Type B pancreatic cell (in vitro differentiated cells): ENCODE measurements at places on chromosomes 12 and 14.

- peaks cover under 1% of the 10 kb centered on the region for H3K27me3 ChIP-seq
- no peak for DNase-seq
- H3K4me3 ChIP-seq: no peak overlapping the region
These were observed 561.6 kb downstream of the RERGL start for GRCh38 chr12:17528394-17528793.

DNA sequence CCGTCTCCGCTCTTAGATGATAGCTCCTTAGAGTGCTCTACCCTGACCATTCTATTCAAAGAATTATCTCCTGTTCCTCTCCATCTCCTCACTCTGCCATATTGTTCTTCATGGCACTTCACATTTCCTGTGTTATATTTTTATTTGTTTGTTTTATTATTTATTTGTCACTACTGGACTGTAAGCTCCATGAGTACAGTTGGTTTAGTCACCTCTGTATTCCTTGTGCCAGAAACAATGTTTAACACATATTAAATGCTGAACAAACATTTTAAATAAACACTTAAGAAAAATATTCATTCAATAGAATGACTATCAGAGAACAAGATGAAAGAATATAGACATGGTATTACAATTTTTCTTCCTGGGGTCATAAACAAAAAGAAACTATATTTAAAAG, 35.6 kb downstream of the KIAA0586 start:
- no peaks in the 10 kb centered on the region for H3K4me1 ChIP-seq
- no peak for DNase-seq
- H3K4me3 ChIP-seq: no peak overlapping the region
- no peaks in the 10 kb centered on the region for H3K27me3 ChIP-seq

- no peaks in the 10 kb centered on the region for H3K36me3 ChIP-seq
- peaks cover 12% of the 10 kb centered on the region for H3K27me3 ChIP-seq
- no peak overlapping the region for H3K27ac ChIP-seq
- DNase-seq: no peak
- H3K4me3 ChIP-seq: no peak overlapping the region
These were observed 13.1 kb downstream of the TEDC1 start for GRCh38 chr14:105503935-105504692.

- no peak overlapping the region for H3K27ac ChIP-seq
- no peak overlapping the region for H3K4me3 ChIP-seq
- no peaks in the 10 kb centered on the region for H3K27me3 ChIP-seq
These were observed 421.0 kb downstream of the RPL10L start for GRCh38 chr14:46230540-46230939.

GRCh38 chr12:129552996-129553750, 350.7 kb downstream of the TMEM132D start:
- no peaks in the 10 kb centered on the region for H3K4me1 ChIP-seq
- no peaks in the 10 kb centered on the region for H3K36me3 ChIP-seq

- no peak overlapping the region for H3K27ac ChIP-seq
- H3K4me1 ChIP-seq: no peaks in the 10 kb centered on the region
- no peak for DNase-seq
- H3K4me3 ChIP-seq: no peak overlapping the region
These were observed 142.0 kb upstream of the FSCB start for GRCh38 chr14:44649061-44649460.

GRCh38 chr12:5124401-5124800, 80.7 kb downstream of the KCNA5 start:
- H3K36me3 ChIP-seq: no peaks in the 10 kb centered on the region
- H3K27ac ChIP-seq: no peak overlapping the region
- DNase-seq: no peak
- no peak overlapping the region for H3K4me3 ChIP-seq
- H3K27me3 ChIP-seq: peaks cover 22% of the 10 kb centered on the region

DNA sequence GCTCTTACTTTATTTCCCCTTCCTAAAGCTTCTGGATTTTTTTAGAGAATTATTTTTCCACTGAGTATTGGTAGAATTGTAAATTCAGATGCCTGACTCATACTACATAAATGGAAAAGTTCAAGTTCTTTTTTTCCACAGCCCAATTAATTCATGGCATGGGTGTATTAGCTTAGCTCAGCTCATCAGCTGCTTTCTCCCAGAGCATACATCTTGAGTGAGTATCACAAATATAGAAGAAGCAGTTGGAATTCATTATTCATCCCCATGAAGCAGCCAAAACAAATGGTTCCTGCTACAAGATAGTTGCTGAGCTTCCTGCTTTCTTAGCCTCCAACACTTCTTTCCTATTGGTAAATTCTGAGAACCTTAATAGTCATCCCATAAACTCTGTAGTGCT, 105.1 kb downstream of the C12orf50 start:
- peaks cover 5% of the 10 kb centered on the region for H3K4me1 ChIP-seq
- H3K27me3 ChIP-seq: peaks cover 4% of the 10 kb centered on the region
- no peak overlapping the region for H3K27ac ChIP-seq
- H3K4me3 ChIP-seq: no peak overlapping the region
- H3K36me3 ChIP-seq: no peaks in the 10 kb centered on the region
- DNase-seq: no peak

DNA sequence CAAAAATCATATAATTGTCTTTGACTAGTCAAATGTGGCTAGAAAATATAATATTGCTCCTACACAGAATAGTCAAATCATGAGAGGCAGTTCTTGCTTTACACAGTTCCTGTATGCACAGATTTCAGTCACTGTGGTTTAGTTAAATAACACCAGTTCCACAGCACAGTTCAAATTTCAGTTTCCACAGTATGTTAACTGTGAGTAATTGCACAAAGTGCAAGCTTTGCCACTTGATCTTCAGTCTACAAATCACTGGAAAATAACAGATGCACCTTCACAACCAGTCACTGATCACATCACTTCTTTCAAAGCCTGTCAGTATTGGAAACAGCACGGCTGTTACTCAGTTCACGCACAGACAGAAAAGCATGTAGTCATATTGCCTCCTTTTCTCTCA, 38.7 kb downstream of the KCNH5 start:
- H3K4me1 ChIP-seq: no peaks in the 10 kb centered on the region
- H3K4me3 ChIP-seq: no peak overlapping the region
- H3K27ac ChIP-seq: no peak overlapping the region
- no peaks in the 10 kb centered on the region for H3K27me3 ChIP-seq
- DNase-seq: no peak
- H3K36me3 ChIP-seq: no peaks in the 10 kb centered on the region

DNA sequence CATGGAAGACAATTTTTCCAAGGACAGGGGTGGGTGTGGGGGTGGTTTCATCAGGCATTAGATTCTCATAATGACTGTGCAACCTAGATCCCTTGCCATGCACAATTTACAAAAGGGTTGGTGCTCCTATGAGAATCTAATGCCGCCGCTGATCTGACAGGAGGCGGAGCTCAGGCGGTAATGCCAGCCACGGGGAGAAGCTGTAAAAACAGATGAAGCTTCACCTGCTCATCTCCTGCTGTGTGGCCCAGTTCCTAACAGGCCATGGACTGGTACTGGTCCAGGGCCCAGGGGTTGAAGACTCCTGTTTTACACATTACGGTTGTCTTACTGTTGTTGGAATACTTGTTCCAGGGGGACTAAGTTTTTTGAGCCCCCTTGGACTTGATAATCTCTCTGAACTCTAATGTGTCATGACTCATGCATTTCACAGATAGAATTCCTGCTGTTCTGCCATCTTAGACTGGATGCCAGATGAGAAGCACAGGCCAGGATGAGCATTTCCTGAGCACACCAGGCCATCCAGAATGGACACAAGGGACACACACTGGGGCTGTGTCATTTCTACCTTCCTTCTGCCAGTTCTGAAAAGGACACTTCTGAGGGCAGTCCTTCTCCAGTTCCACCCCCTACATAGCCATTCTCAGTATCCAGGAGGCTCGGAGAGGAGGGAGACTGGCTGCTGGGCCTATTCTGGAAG, 5.8 kb downstream of the PLEKHD1 start:
- peaks cover 73% of the 10 kb centered on the region for H3K27me3 ChIP-seq
- no peak for DNase-seq
- H3K36me3 ChIP-seq: no peaks in the 10 kb centered on the region
- H3K4me3 ChIP-seq: no peak overlapping the region
- no peak overlapping the region for H3K27ac ChIP-seq

GRCh38 chr12:58678753-58679152, 241.6 kb downstream of the LRIG3 start:
- H3K4me1 ChIP-seq: no peaks in the 10 kb centered on the region
- no peaks in the 10 kb centered on the region for H3K27me3 ChIP-seq
- H3K4me3 ChIP-seq: no peak overlapping the region
- H3K36me3 ChIP-seq: peaks cover 3% of the 10 kb centered on the region
- no peak overlapping the region for H3K27ac ChIP-seq

DNA sequence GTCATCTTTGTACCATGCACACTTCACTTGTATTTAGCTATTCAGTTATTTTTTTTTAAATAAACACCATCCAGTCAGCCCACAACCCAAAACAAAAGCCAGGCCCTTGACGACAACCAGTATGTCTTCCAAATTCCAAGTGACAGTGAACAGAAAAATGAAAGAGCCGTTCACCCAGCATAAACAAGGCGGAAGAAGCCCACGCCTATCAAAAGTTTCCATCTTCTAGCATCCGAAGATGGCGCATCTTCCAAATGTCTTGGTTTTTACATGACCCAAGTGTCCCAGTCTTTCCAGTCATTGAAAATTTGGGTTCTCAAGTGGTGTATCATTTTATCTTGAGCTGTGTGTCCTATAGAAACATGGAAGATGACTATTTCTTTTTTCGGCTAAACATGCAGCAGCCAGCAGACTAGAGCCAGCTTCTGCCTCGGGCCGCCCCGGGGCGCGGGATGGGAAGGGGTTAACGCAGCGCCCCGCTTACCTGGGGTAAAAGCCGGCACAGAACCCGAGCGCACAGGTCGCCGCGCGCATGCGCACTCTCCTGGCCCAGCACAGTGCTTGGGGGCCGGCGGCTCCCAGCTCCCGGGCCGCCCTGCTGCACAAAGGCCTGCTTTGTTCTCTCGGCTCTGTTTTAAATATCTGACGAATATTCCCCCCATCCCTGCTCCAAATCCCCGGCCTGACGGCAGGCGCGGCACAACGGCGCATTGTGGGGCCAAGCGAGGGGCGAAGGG, 164.8 kb downstream of the ZFP36L1 start:
- peaks cover 14% of the 10 kb centered on the region for H3K36me3 ChIP-seq
- peak overlapping the region; percentile 93 for H3K27ac ChIP-seq
- peak overlapping the region; percentile 82 for H3K4me3 ChIP-seq
- peaks cover 50% of the 10 kb centered on the region for H3K4me1 ChIP-seq
- peak; percentile 83 for DNase-seq
- no peaks in the 10 kb centered on the region for H3K27me3 ChIP-seq

DNA sequence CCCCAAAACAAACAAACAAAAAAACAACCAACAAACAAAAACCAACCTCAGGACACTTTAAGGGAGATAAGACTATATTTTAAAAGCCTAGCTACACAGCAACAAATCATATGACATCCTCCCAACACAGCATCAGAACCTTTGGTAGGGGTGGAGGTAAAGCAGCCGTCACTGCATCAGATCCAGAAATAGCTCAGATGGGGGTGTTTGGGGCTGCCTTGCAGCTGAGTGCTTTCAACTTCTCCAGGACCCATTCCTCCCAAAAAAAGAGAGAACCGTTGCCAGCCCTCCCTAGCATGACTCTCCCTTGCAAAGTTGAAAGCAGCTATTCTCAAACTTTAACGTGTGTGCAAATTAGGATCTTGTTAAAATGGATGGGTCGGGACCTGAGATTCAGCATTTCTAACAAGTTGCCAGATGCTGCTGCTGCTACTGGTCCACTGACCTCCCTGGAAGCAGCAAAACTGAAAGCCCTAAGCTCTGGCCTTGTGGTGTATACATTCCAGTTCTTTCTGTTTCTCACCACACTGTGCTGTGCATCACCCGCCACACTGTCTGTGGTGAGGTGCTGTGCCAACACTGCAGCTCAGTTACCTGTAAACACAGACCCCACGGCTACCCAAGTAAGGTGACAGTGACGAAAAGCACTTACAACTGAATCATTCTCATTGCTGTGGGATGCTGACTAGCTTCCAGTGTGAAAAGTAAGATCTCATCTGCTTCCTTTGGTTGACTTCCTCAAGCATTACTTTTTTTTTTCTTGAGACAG, 54.0 kb downstream of the SLC38A1 start:
- H3K27me3 ChIP-seq: no peaks in the 10 kb centered on the region
- H3K4me3 ChIP-seq: no peak overlapping the region
- DNase-seq: no peak
- H3K4me1 ChIP-seq: peaks cover 24% of the 10 kb centered on the region
- peak overlapping the region; percentile 67 for H3K27ac ChIP-seq

DNA sequence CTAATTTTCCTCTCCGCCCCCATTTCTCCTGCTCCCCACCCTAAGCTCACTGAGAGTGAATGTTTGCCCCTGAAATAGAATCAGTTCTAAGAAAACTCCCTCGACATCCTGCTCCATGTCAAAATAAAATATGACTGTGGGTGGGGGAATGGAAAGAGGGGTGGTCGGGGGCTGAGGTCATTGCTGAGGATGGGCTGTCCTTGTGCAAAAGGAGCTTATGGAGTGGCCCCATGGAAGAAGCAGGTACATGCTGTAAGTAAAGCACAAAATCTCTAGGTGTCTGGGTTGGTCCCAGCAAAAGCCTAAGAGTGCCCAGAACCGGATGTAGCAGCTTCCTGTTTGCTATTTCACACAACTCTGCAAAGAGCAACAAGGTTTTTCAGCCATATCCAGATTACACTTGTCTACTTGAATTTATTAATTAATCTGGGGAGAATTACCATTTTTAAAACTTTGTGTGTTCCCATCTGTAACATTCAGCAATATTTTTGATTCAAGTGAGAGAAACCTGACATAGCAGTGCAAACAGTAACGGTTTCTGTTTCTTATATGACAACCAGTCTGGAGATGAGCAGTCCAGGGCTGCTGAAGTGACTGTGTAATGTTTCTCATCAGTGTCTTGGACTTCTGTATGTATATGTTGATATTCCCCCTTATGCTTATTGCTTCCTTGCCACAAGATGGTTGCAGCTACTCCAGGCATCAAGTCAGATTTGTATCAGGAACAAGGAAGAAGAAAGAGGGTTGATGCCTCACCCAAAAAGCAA, 40.4 kb upstream of the GZMB start:
- peaks cover 4% of the 10 kb centered on the region for H3K4me1 ChIP-seq
- no peaks in the 10 kb centered on the region for H3K36me3 ChIP-seq
- H3K27me3 ChIP-seq: peaks cover 49% of the 10 kb centered on the region
- H3K27ac ChIP-seq: no peak overlapping the region

GRCh38 chr14:95023886-95024285, 133.4 kb downstream of the DICER1 start:
- no peaks in the 10 kb centered on the region for H3K36me3 ChIP-seq
- no peaks in the 10 kb centered on the region for H3K4me1 ChIP-seq
- DNase-seq: no peak
- H3K27ac ChIP-seq: no peak overlapping the region

- H3K27ac ChIP-seq: no peak overlapping the region
- no peak for DNase-seq
- H3K36me3 ChIP-seq: no peaks in the 10 kb centered on the region
- no peaks in the 10 kb centered on the region for H3K27me3 ChIP-seq
These were observed 321.2 kb upstream of the TMTC1 start for GRCh38 chr12:30104971-30105370.

GRCh38 chr12:100472325-100472724, 1.3 kb upstream of the NR1H4 start:
- no peaks in the 10 kb centered on the region for H3K36me3 ChIP-seq
- peaks cover 4% of the 10 kb centered on the region for H3K4me1 ChIP-seq
- H3K27ac ChIP-seq: no peak overlapping the region
- DNase-seq: no peak
- H3K27me3 ChIP-seq: peaks cover 8% of the 10 kb centered on the region
- H3K4me3 ChIP-seq: no peak overlapping the region

GRCh38 chr14:101022121-101022520, 118.6 kb upstream of the RTL1 start:
- no peak overlapping the region for H3K4me3 ChIP-seq
- no peaks in the 10 kb centered on the region for H3K4me1 ChIP-seq
- H3K27me3 ChIP-seq: no peaks in the 10 kb centered on the region
- H3K36me3 ChIP-seq: no peaks in the 10 kb centered on the region
- no peak overlapping the region for H3K27ac ChIP-seq
- DNase-seq: no peak
